ENCODE measurements at places on chromosomes 7 and 10.

- DNase-seq, result no peak
Observed at GRCh38 chr7:140014123-140014522, 48.6 kb downstream of the PARP12 start.

- no peak for DNase-seq
Observed at GRCh38 chr10:78952030-78952429, 116.7 kb upstream of the ZMIZ1 start.

DNA sequence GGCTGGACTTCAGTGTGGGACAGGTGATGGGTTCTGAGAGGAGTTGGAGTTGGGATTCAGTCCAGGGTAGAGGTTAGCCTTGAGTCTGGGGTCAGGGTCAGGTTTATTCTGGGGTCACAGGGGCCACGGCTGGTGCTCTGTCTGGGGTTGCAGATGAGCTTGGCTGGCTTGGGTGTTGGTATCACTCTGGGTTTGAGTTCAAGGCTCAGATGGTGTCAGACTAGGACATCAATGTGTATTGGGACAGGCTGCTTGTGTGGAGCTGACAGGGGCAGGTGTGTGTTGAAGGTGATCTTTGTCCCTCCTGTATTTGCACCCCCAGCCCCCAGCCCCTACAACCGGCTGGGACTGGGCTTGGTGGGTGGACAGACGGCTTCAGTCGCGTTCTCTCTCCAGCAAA is 26.8 kb downstream of the TMEM270 start:
- no peak for DNase-seq

- no peak for DNase-seq
Observed at GRCh38 chr10:114987995-114988394, 50.0 kb downstream of the TRUB1 start.

GRCh38 chr7:87204933-87205332 is 14.6 kb downstream of the TMEM243 start:
- DNase-seq, result no peak

GRCh38 chr10:98675902-98676301 is 229.2 kb upstream of the HPS1 start:
- DNase-seq, result no peak

GRCh38 chr10:67297637-67298181 is 371.9 kb downstream of the LRRTM3 start:
- DNase-seq, result no peak

DNA sequence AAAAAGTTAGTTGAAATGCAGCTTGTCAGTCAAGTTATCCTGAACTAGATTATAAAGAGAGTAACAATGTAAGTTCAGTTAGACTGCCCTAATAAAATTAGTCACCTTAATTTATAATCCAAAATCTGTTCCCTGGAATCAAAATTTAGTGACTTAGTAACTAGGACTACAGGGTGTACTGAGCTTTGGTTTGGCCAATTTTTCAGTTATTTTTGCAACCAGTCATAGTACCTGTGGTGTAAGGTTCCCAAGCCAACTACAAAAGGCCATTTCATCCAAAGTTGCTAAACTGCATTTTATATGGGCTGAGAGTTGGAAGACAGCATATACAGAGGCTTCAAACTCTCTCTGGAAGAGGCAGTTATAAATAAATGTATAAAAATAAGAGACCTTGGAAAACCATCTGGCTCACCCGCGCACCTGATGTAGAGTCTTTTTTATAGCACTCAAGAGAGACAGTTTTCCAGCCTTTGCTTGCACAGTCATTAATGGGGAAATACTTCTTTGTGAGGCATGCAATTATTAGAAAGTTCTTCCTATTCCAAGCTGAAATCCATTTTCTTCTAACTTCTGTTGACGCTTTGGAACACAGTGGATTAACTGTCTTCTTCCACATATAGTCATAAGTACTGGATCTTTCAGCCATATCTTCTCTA is 59.2 kb downstream of the PUS7 start:
- no peak for DNase-seq

DNA sequence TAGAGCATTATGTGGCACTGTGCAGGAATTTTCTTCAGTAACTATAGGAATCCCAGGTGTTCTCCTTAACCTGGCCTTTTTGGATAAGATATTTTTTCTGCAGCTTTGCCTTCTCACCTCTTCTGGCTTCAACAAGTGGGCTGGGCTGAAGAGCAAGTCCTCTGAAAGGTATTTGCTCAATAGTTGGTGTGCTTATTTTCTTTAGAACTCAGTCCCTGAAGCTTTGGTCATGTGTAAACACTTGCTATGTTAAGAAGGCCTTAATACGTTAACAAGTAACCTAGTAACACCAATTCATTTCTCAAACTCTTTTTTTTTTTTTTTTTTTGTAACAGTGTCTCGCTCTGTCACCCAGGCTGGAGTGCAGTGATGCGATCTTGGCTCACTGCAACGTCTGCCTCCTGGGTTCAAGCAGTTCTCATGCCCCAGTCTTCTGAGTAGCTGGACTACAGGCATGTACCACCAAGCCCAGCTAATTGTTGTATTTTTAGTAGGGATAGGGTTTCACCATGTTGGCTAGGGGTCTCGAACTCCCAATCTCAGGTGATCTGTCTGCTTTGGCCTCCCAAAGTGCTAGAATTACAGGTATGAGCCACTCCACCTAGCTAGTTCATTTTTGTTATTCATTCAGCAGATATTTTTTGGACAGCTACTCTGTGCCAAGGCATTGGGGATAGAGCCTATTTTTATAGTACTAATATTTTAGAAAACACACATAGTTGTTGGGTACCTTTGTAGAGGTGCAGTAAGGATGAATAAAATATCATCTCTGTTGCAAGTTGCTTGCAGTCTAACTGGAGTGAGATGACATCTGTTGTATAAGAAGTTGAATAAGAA is 164.6 kb downstream of the SND1 start:
- DNase-seq, result no peak

DNA sequence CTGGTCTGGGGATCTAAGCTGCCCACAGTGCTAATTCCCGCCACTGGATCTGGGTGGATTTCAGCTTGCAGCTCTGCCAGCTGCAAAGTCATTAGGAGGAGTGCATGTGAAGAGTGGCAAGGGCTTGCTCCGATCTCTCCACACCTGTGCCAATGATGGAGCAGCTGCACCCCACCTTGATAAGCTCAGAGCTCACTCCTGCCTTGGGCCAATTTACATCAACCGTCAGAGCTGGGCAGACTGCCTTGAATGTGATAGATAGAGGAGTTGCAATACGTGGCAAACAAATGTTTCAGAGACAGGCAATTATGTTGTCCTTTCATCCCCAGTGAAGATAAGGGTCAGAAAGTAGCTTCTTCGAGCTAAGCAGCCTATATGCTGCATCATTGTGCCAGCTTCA is 379.9 kb downstream of the SH2D4B start:
- DNase-seq, result no peak

DNA sequence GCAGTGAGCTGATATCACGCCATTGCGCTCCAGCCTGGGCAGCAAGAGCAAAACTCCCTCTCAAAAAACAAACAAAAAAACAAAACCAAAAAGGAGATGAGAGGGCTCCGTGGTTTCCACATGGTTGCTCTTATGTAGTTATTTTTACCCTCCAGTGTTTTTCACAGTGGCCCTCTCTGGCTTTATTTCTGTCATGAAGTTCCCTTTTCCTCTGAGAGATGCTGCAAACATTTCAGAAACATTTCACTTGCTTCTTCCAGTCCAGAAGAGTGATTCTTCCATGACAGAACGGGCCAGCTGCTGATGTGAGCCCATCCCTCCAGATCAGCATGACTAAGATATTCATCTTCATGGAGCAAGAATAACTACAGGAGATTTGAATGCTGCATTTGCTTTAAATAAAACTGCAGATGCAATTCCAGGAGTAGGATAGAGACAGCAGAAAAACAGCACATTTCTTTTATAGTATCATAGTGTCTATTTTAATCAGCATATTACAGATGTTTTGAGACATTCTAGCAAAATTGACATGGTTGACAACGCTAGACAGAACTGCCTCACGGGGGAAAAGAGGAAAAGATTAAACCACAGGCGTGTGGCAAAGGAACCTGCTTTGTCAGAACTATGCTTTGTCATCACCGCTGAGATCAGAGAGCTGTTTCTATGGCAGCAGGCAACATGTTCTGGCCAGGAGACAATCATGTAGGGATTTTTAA is 40.3 kb downstream of the NRCAM start:
- DNase-seq, result peak; percentile 7

DNA sequence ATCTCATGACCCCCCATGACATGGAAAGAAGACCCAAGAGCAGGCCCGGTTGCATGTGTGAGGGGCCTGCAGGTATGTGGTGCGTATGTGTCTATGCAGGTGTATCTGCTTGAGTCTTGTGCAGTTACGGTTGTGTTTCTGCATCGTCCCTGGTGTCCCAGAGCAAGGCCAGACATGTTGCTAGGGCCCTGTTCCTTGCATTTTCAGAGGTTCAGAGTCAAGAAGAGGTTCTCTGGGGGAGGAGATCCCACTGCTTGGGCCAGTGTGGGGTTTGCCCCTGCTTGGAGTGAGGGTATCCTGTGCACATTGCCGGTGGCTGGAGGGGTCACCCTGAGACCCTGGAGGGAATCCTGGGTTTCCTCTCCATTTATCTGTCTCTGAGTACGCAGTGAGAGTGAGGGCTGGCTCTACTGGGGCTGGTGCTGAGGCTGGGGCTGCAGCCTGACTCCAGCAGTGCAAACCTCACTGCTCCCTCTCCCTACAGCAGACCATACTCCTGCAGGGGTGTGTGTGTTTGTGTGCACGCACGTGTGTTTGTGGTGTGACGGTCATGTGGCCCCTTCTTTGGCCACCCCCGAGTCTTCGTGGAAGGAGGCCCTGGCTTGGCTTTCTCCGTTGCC is 4.1 kb downstream of the TRIM8 start:
- no peak for DNase-seq

GRCh38 chr10:62814756-62815380 is 1.3 kb downstream of the EGR2 start:
- no peak for DNase-seq

- DNase-seq, result no peak
Observed at GRCh38 chr10:16381083-16381482, 55.7 kb upstream of the PTER start.

GRCh38 chr7:151038951-151039849 is 9.1 kb upstream of the ASIC3 start:
- DNase-seq, result peak; percentile 92

- no peak for DNase-seq
Observed at GRCh38 chr7:131224996-131225395, 102.7 kb upstream of the MKLN1 start.

DNA sequence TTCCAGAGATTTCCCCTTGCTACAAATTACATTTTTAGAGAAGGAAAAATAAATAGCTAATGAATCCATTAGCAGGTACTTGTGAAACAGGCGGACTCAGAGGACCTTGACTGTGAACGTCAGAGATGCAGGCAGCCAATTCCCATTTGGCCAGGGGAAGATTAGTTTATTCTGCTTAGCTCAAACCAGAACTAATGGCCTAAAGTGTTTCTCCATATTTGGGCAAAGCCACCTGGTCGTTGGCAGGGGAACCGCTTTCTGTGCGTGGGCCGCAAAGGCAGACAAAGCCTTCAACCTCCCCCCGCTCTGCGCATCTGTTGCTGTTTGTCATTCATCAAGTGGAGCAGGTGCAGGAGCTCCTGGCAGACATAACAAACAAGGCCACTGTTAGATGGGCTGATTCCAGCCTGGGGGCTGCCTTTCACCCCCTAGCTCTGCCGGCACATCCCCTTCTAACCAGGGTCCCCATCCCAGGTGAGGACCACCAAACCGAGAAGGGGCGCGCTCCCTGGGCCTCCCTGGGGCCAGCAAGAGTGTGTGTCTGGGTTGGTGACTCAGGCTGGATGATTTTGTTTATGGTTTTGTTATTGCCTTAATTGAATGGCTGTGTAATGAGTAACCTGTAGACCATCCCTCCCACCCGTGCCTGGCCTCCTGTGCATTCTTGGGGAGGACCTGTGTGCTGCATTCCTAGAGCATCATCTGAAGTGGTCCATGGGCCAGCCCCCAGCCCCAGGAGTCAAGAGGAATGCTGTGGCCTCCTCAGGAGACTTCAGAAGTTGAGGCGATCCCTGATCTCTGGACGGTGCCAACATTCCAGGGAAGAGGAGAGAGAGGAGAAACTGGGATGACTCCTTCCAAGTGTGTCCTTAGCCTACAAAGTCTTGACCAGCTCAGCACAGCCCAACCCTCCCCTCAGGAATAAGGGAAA is 14.5 kb upstream of the CPA1 start:
- no peak for DNase-seq

DNA sequence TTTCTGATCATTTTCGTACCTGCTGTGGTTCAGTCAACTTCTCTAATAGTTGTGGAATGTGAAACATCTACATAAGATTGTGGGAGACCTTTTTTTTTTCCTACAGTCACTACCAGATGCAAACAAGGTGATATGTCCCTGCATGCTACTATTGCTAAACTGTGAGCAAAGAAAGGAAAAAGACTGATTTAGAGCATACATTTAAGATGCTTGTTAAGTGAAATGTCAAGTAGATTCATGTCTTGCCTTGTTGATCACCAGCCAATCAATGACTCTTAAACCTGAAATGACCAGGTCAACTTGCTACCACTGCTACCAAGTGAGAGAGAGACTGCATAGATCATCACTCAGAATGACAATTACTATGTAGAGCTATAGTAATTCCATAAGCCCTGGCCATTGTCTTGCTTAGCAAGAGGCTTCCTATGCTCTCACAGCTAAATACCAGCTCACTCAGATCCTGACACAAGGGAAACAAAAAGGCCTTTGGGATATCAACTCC is 84.3 kb upstream of the SKAP2 start:
- no peak for DNase-seq

DNA sequence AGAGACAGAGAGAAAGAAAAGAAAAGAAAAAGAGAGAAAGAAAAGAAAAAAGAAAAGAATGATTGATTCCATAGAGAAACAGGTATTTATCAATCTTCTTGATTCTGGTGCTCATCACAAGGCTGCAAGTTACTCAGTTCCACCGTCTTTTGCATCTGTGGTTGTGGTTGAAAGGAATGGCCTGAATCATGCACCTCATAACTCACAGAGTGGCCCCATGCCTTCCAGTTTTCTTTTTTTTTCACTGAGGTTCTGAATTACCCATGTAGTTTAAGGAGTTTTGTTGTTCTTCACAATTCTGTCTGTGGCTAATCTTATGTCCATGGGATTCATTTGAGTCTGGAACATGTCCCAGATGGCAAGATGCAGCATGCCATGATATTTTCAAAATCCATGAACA is 156.0 kb downstream of the ZNF33B start:
- DNase-seq, result no peak

All from CMK (cell line).